ENCODE measurements at places on chromosomes 7 and 10.

- DNase-seq = no peak
These were observed 249.9 kb upstream of the SMIM30 start for GRCh38 chr7:113368256-113368655.

- DNase-seq = peak; percentile 41
These were observed 4.3 kb upstream of the MARVELD1 start for GRCh38 chr10:97708976-97709946.

- peak; percentile 58 for DNase-seq
These were observed 52.3 kb upstream of the EN2 start for GRCh38 chr7:155405399-155406318.

- DNase-seq = no peak
These were observed 25.6 kb downstream of the GPER1 start for GRCh38 chr7:1113548-1113885.

GRCh38 chr10:127399668-127400067 lies 149.4 kb upstream of the NPS start:
- DNase-seq = no peak

- DNase-seq = no peak
These were observed 10.7 kb downstream of the AMZ1 start for GRCh38 chr7:2698581-2699288.

DNA sequence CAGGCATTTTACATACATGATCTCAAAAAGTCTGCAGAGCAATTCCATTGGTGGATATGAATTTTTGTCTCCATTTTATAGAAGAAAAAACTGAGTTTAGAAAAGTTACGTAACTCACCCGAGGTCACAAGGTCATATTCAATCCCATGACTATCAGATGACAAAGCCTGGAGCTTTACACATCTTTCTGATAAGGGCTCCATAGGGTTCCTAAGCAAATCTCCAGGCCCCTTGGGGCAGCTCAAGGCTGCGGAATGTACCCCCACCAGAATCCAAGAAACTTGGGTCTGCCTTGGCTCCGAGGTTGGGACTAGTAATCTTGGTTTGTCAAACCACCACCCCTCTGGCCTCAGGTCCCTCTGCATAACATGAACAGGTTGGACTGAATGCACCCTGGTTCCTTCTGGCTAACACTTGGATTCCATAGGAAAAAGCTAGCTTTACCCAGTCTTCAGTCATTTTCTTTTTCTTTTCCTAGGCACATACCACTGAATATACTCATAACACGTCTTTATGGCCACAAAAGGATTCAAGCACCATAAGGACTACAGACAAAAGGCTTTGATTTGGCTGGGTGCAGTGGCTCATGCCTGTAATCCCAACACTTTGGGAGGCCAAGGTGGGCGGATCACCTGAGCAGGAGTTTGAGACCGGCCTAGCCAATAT lies 55.5 kb downstream of the PIP4K2A start:
- DNase-seq = no peak

- no peak for DNase-seq
These were observed 9.9 kb downstream of the EPDR1 start for GRCh38 chr7:37930226-37930948.

- no peak for DNase-seq
These were observed 328.3 kb upstream of the TEX47 start for GRCh38 chr7:89123871-89124270.

DNA sequence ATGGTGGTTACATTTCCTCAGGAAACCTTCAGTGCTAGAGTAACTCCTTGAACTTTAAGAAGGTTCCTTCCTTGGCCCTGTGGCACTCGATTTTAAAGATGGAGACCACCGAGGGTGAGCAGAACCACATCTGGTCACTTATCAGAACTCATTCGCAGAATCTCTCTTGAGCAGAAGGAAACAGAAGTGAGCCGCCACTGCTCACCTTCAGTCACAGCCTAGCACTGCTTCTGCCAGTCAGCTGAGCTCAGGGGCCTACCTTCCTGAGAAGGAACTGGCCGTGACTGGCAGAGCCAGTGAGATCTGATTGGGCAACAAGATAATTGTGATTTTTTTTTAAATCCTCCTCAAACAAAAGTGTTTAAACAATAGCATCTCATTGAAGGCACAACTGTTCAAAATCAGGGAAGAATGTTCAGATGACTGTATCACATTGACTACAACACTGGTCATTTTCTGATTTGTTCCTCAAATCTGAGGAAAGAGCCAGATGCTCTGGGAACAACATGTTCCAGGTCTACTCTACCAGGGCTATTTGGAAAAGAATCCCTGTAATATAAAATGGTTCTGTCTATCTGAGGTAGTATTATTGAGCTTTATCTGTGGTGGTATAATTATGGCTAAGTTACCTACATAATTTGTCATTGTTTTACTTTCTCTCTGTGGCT lies 2.7 kb upstream of the SYPL1 start:
- no peak for DNase-seq

DNA sequence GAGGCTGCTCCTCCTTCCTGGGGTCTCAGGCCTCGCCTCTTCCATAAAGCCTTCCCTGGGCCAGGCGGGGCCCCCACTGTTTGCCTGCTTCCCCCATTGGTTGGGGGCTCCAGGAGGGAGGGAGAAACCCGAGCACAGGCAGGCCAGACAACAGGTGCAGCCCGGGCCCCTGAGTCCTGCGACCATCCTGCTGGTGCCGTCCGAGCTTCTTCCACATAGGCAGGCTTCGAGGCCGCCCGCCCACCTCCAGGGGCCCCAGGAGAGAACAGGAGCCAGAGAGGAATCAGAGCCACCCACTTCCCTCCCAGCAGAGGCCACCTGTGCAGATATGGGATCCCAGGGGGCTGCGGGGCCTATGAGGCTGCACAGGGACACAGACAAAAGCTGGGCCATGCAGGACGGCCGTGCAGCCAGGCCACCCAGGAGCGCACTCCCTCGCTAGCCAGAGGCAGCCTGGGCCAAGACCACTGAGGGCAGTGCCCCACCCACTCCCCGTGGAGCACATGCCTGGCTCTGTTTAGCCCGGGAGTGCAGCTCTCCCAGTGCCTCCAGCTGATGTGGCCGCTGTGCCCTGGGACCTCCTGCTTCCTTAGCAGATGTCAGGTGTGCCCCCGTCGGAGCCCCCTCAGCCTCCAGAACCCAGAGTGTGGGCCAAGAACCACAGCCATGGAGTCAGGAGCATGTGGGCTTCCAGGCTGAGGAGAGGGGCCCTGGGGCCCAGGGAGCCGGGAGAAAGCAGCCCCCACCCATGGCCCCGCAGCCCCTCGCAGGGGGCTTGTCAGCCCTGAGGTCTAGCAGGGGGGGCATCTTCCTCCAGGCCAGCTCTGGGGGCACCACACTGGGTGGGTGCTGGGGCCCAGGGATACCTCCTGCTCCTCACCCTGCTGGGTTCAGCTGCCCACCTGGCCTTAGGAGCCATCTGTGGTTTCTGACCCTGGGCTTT lies 59.9 kb upstream of the INPP5A start:
- no peak for DNase-seq

DNA sequence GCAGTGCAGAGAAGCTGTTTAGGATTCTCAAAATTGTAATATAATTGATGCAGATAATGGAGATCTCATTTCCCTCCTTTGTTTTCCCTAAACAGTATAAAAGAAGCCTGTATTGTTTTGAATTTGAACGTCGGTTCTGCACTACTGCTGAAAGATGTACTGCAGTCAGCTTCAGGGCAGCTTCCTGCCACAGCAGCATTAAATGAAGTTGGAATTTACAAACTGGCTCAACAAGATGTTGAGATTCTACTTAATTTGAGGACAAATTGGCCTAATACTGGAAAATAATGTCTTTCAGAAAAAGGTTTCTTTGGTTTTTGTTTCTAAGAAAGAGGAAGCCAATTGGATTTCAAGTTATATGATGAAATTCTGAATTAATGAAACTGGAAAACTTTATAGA lies 14.3 kb downstream of the EFCAB10 start:
- no peak for DNase-seq

DNA sequence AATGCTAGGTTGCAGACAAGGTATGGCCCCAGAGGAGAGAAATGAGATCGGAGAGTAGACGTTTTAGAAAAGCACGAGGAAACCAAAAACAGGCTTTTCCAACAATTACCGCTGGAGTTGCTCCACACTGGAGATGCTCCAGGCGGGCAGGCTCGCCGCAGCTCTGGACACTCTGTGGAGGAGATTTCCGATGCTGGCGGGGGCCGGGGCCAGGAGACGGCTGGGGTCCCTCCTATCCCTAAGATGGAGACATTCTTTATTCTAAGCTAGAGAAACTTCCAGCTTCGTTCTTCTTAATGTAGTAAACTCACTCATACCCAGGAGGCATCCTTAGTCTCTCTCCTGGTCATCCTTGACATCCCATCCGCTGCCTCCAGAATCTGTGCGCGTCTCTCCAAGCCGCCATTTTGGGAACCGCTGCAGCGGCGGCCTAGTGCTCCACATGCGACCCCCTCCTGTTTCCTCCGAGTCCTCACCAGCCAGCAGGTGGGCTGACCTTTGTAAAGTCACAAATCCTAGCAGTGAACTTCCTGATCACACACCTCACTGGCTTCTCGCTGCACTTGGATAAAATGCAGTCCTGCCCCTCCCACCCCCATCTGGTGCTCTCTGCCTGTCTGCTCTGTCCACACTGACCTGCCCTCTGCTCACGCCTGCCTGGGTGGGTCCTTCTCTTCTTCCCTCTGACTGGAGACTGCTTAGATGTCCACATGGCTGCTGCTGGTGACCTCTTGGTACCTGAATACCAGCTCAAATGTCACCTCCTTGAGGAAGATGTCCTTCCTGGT lies 11.9 kb downstream of the PYROXD2 start:
- no peak for DNase-seq

DNA sequence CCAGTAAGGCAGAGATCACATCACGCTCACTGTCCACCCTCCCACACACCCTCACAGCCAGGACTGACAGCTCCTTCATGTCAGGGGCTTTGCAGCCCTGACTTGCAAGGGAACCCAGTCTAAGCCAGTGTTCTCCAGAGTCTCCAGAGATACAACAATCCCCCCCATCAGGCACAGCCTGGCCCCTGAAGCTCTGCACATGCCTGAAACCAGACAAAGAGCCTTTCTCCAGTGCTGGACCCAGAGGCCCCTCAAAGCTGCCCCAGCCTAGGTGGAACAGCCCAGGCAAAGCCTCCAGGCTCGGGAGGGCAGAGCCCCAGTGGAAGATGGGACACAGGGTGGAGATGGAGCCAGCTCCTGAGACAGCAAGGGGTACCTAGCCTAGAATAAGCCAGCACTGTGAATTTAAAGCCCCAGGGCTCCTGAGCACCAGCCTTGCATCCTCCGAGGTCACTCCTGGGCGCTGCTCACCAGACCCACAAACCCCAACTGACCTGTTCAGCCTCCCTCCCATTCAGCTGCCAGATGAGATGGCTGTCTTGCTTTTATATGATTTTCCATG lies 50.2 kb downstream of the GRID1 start:
- no peak for DNase-seq

GRCh38 chr7:92255308-92255707 lies 9.5 kb downstream of the ANKIB1 start:
- no peak for DNase-seq

GRCh38 chr7:31022726-31023125 lies 29.4 kb upstream of the ADCYAP1R1 start:
- no peak for DNase-seq

DNA sequence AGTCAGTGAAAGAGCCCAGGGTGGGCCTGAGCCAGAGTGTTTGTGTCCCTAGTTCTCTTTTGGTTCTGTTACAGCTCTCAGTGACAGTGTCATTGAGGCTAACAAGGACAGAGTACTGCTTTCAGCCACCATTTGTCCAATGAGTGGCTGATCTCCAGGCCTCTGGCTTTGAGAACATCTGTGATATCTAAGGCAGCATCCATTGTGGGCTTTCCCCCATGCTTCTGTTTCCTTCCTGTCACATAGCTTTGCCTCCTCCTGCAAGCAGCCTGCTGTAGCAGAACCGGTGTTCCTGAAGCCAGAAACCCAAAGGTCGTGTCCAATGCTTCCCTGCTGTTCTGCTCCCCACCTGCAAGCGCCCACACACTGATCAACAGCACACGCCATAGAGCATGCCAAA lies 68.4 kb downstream of the IKZF1 start:
- no peak for DNase-seq

DNA sequence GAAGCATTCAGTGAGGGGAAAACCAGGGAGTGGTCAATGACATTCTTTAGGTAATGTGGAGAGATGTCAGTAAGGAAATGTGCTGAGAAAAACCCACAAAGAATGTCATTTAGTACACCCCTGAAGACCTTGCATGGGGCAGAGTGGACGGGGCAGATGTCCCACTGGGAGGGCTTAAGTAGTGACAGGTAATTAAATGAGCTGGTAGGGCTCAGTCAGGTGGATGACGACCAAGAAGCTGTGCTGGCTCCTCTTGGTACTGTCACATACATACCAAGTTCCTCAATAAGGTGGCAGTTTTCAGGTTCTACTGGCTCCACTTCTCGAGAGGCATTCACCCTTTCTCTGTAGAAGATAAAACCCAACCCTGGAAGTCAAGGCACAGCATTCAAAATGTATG lies 1.8 kb downstream of the PON3 start:
- no peak for DNase-seq

DNA sequence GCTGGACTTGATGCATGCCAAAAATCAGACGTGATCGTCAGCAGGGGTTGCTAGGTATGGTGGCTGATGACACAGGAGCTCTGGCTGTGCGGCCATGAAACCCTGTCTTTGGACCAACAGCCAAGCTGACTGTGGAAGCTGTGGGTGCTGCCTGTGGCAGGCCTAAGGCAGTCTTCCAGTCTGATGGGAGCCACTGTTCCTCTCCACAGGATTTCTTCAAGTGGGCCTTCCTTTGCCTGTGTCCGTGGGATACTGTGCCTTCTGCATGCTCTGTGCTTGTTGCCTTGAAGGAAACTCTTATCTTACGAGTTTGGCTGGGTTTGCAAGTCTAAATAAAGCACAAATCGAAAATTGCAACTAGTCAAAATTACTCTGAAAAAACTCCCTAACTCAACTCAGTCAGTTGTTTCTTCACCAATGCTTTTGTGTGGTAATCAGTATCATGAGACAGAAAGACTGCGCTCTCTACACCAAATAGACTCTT lies 101.9 kb upstream of the PDLIM1 start:
- no peak for DNase-seq

DNA sequence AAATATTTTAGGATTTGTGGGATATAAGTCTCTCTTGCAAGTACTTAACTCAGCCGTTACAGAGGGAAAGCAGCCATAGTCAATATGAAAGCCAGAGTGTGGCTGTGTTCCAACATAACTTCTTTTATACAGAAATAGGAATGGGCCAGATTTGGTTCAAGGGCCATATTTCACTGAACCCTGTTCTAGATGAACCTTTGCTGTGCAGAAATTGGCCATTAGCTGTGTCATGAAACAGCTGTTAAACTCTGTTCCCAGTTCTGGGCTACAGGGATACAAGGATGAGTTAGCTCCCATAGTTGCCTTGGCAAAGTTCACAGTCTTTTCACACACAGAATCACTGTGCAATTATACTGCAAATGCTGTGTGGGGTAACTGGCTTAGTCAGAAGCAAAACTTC lies 213.9 kb upstream of the LRRN3 start:
- no peak for DNase-seq

- no peak for DNase-seq
These were observed 297.6 kb upstream of the IGFBP3 start for GRCh38 chr7:46218461-46219200.

DNA sequence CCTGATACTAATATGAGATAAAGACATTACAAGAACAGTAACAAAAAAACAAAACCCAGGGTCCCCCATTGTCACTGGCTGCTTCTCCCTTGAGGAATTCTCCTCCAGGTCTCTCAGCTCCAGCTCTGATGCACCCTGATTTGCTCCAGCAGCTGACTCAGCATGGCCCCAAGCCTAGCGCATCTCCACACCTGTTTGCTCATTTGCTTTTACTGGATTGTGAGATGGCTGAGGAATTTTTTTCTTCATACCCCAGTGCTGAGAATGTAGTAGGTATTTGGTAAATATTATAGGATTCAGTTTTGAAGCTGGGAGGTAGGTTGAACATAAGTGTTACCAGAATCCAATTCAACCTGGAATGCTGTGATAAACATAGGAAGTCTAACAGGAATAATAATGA lies 171.9 kb downstream of the PKD1L1 start:
- no peak for DNase-seq

All from D341Med (cell line).